ENCODE measurements at places on chromosomes 12 and 14.

- DNase-seq: no peak
These were observed 285.0 kb upstream of the RTL1 start for GRCh38 chr14:101188571-101188915.

DNA sequence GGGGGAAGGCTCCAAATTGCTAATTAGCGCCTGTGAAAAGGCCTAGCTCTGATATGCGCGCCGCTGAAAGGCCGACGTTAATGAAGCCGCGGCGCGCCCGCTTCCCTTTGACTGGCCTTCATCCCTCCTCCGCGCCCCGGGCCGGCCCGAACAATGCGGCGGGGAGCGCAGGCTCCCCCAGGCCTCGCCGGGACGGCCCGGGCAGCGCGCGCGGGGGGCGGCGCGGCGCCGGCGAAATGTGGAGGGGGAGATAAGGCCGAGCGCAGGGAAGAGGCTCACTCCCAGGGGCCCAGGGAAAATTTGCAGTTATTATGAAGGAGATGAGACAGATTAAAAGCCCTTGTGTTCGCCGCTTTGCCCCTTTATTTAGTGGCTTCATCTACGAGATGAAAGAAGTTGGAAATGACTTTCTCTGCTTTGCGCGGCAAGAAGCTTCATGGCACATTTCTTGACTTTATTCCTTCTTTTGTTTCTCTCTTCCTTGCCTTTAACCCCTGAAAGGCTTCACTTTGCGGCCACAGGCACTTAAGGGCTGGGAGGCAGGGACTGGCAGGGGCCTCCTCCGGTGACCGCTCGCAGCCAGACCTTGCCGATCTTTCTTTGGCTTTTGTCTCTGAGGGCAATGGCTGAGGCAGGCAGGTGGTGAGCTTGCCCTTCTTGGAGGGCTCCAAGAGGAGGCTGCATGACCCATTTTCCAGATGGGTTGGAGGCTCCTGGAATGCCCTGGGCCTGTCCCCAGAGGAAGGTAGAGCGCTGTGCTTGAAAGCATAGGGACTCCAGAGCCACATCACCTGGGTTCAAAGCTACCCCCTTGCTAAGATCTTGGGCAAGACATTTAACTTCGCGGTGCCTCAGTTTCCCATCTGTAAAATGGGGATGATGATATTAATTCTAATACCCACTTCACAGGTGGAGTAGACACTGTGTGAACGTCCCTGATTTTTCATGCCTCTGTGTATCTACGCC, 12.7 kb upstream of the GPATCH2L start:
- no peak for DNase-seq

- no peak for DNase-seq
These were observed 227.5 kb downstream of the SSPN start for GRCh38 chr12:26422839-26423398.

GRCh38 chr14:39122330-39123138, 8.4 kb downstream of the GEMIN2 start:
- no peak for DNase-seq

DNA sequence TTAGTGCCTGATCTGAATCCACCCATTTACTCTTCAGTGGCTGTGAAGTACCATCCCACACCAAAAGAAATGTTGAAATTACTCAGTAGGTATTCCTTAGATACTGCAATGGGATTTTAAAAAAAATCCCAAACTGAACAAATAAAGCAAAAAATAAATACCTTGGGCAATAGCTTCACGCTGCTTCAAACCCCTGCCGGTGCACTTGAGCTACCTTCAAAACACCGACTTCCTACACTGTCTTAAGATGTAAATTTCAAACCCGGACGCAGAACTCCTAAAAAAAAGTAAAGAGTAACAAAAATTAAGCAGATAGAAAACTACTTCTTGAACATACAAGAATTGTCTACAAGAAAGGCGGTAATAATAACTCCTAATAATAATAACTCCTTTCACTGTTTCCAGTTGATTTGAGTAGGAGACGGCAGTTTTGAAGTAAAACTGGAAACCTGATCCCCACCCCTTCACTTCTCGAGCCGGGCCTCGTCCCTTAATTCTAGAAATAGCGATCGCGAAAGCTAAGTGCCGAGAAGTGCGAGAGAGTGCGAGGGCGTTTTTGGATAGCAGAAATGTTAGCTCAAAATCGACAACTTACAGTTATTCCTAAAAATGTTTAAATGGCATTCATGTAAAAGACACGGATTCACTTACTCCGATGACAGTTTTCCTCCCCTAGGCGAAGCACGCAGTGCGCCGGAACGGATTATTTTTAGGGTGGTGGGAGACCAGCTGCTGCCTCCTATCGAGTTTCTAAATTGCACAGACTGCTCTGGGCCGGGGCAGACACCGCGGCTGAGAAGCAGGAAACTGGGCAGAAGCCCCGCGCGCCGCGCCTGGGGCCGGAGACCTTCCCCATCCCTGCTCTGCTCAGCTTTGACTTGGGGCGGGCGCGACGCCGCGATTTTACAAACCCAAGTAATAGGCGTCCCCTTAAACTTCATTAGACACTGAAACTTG, at the start of gene ABCC9:
TSS of gene ABCC9 (minus strand) at position 878 of the 957 bp plus-strand sequence. CDS start 4,752 bp downstream, outside the sequence.
- DNase-seq: no peak

GRCh38 chr14:49566714-49567113, 19.5 kb downstream of the RPS29 start:
- DNase-seq: no peak
